Adrenal gland (tissue), 19 donors: ENCODE measurements at places on chromosomes 12 and 14.

GRCh38 chr12:108589028-108589839 lies 8.7 kb downstream of the TMEM119 start:
- no peak for DNase-seq
- H3K4me1 ChIP-seq: no peaks in the 10 kb centered on the region
- H3K27me3 ChIP-seq: no peaks in the 10 kb centered on the region
- H3K27ac ChIP-seq: no peak overlapping the region
- H3K36me3 ChIP-seq: no peaks in the 10 kb centered on the region
- no peak overlapping the region for H3K4me3 ChIP-seq

DNA sequence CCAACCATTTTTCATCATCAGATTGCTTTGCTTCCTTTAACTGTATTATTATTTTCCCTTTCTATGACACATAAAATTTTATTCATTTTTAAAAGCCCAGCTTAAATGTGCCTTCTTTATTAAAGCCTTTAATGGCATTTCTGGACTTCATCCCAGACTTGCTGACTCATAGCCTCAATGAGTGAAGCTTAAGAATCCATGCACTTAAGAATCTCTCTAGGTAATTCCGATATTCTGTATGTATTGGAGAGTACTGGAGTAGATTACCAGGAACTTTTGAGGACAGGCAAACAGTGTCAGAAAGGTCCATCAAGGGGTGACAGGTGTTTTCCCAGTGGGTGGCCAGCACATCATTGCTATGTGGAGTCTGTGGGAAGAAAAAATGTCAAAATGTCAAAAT lies 107.9 kb downstream of the PTPRQ start:
- no peaks in the 10 kb centered on the region for H3K36me3 ChIP-seq
- no peak overlapping the region for H3K4me3 ChIP-seq
- DNase-seq: peak; percentile 21
- H3K27me3 ChIP-seq: no peaks in the 10 kb centered on the region
- no peak overlapping the region for H3K27ac ChIP-seq

GRCh38 chr12:117872546-117873169 lies 96.1 kb downstream of the KSR2 start:
- H3K36me3 ChIP-seq: no peaks in the 10 kb centered on the region
- no peak overlapping the region for H3K27ac ChIP-seq
- H3K4me1 ChIP-seq: no peaks in the 10 kb centered on the region
- H3K4me3 ChIP-seq: no peak overlapping the region

GRCh38 chr14:104536942-104537612 lies 42.5 kb upstream of the C14orf180 start:
- no peak overlapping the region for H3K4me3 ChIP-seq
- no peak for DNase-seq
- H3K36me3 ChIP-seq: no peaks in the 10 kb centered on the region
- peaks cover 3% of the 10 kb centered on the region for H3K27me3 ChIP-seq
- no peak overlapping the region for H3K27ac ChIP-seq

GRCh38 chr12:7197841-7198240 lies 8.4 kb downstream of the PEX5 start:
- H3K4me1 ChIP-seq: no peaks in the 10 kb centered on the region
- DNase-seq: no peak
- no peak overlapping the region for H3K4me3 ChIP-seq

DNA sequence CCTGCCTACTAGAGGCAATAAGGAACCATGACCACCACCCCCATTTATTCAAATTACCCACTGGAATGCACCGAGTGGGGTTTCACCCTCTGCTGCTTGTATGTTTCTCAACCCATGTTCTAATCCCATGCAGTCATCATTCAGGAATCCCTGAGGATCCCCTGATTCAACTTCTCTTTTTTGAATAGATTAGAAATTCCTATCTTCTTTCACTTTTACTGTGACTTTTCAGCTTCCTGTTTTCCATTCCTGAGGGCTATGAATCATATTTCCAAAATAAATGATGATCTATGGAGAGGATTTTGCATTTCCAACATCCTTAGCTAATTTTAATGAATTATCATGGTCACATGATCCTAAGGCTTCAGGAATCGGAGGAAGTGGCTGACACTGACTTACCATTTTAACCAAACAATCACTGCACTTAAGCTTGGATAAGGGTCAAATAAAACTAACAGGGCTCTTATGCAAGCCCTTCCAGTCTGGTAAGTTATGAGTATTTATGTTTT lies 19.4 kb upstream of the P2RX4 start:
- no peak overlapping the region for H3K4me3 ChIP-seq
- H3K36me3 ChIP-seq: no peaks in the 10 kb centered on the region
- no peaks in the 10 kb centered on the region for H3K27me3 ChIP-seq
- H3K4me1 ChIP-seq: no peaks in the 10 kb centered on the region
- peak overlapping the region; percentile 68 for H3K27ac ChIP-seq

GRCh38 chr12:10802587-10802986 lies at the start of gene TAS2R7:
Gene TAS2R7, minus strand, starts transcription at chr12:10802627. Its CDS starts 57 bp downstream, at chr12:10802570.
- H3K27me3 ChIP-seq: peaks cover 7% of the 10 kb centered on the region
- no peaks in the 10 kb centered on the region for H3K36me3 ChIP-seq
- no peak for DNase-seq
- no peaks in the 10 kb centered on the region for H3K4me1 ChIP-seq
- no peak within 1 kb of the TSS for H3K27ac ChIP-seq
- no peak within 1 kb of the TSS for H3K4me3 ChIP-seq

- no peak overlapping the region for H3K4me3 ChIP-seq
- no peaks in the 10 kb centered on the region for H3K27me3 ChIP-seq
- DNase-seq: no peak
- H3K4me1 ChIP-seq: peaks cover 8% of the 10 kb centered on the region
- H3K36me3 ChIP-seq: no peaks in the 10 kb centered on the region
- no peak overlapping the region for H3K27ac ChIP-seq
Observed at GRCh38 chr14:24226473-24226872, 5.7 kb downstream of the NEDD8 start.

DNA sequence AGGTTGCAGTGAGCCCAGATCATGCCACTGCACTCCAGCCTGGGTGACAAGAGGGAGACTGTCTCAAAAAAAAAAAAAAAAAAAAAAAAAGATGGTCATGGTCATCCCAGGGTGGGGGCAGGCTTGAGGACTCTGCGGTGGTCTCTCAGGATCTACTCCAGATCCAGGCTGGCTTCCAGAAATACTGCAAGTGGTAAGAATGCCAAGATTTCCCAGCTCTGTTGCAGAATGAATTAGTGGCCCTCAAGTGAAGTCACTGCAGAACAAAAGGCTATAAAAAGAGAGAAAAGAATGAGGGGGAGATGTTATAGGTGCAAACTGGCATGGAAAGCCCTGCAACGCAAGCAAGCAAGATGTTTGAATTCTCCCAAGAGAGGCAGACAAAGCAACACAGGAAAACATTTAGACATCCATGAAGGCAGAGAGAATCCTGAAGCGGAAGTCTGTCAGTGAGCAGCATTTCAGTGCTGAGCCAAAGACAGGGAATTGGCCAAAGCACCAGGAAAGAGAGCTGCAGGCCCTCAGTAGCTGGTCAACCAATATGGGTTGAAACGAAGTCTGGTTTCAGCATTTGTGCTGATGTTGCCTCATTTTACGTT lies 31.9 kb upstream of the ETFBKMT start:
- no peaks in the 10 kb centered on the region for H3K36me3 ChIP-seq
- H3K27me3 ChIP-seq: no peaks in the 10 kb centered on the region
- H3K4me1 ChIP-seq: peaks cover 6% of the 10 kb centered on the region
- DNase-seq: no peak
- no peak overlapping the region for H3K4me3 ChIP-seq

- no peaks in the 10 kb centered on the region for H3K4me1 ChIP-seq
- H3K4me3 ChIP-seq: no peak overlapping the region
Observed at GRCh38 chr12:93128332-93128707, 199.2 kb upstream of the EEA1 start.

- H3K27me3 ChIP-seq: no peaks in the 10 kb centered on the region
- peaks cover 83% of the 10 kb centered on the region for H3K36me3 ChIP-seq
- peaks cover 56% of the 10 kb centered on the region for H3K4me1 ChIP-seq
- peak; percentile 78 for DNase-seq
Observed at GRCh38 chr12:4280351-4281163, 7.0 kb downstream of the CCND2 start.

DNA sequence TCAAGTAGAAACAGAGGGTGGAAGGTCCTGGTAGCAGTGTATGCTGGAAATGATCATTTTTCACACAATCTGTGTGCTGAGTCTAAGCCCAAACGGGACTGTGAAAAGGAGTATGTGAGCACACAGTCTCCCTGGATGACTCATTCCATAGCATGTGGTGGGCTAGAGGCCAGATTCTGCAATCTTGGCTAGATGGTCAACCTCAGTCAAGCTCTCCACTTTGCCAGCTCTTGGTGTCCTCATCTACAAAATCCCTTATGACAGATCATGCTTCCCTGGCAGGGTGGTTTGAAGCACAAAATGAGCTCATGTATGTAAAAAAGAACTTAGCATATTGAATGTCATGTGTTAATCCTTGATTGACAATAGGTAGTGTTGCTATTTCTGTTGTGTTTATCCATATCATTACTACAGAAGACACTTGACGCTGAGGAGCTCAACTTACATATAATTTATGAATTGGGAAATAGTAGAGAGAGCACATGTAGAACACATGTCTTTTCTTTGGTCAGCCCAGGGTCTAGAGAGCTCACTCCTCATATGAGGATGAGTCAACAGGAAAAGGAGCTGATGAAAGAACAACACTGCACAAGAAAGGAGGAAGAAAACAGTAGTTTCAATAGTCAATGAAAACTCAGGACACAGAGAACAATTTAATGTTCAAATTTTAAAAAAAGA lies 517.5 kb downstream of the BCL11B start:
- no peaks in the 10 kb centered on the region for H3K27me3 ChIP-seq
- no peak overlapping the region for H3K27ac ChIP-seq
- no peak for DNase-seq
- H3K36me3 ChIP-seq: no peaks in the 10 kb centered on the region

- no peak overlapping the region for H3K27ac ChIP-seq
- no peaks in the 10 kb centered on the region for H3K36me3 ChIP-seq
- no peak for DNase-seq
- H3K27me3 ChIP-seq: no peaks in the 10 kb centered on the region
Observed at GRCh38 chr14:63747846-63748245, 20.0 kb upstream of the SGPP1 start.

- H3K36me3 ChIP-seq: no peaks in the 10 kb centered on the region
- no peaks in the 10 kb centered on the region for H3K27me3 ChIP-seq
- no peak overlapping the region for H3K4me3 ChIP-seq
- H3K27ac ChIP-seq: no peak overlapping the region
- no peak for DNase-seq
Observed at GRCh38 chr12:38711054-38711453, 194.3 kb downstream of the CPNE8 start.

GRCh38 chr14:68337279-68337678 lies 455.6 kb downstream of the ZFP36L1 start:
- H3K4me3 ChIP-seq: no peak overlapping the region
- H3K36me3 ChIP-seq: no peaks in the 10 kb centered on the region
- peaks cover 4% of the 10 kb centered on the region for H3K4me1 ChIP-seq
- no peak for DNase-seq

DNA sequence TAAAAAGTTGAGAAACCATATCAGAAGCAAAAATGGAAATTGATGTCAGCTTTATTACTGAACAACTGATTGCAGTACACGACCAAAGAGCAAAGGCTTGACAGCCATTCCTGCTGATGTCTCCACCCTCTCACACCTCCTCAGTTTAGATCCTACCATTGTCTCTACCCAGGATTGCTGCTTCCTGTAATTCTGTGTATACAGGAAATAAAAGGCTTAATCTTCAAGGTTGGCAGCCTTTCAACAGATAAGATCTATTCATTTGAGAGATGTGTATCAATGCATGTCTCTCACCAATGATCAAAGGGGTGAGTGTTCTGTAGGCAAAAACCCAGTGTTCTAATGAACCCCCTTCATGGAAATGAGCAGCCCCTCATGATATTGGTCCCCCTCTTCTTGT lies 27.0 kb downstream of the SLCO1C1 start:
- H3K36me3 ChIP-seq: no peaks in the 10 kb centered on the region
- H3K4me3 ChIP-seq: no peak overlapping the region
- H3K27me3 ChIP-seq: no peaks in the 10 kb centered on the region
- no peaks in the 10 kb centered on the region for H3K4me1 ChIP-seq
- DNase-seq: no peak
